ENCODE measurements at places on chromosomes 16 and 17. TPM values are rescaled to one million over a fixed set of nuclear protein-coding genes. Genes with fewer than 3 reads are reported as not detected.

BICDL2 gene
- not detected for total RNA-seq

MCRIP1 gene
- 189 TPM for total RNA-seq

- DNase-seq: no peak
Observed at GRCh38 chr17:4944163-4944553, 4.1 kb downstream of the RNF167 start.

GRCh38 chr17:9179602-9180001 lies 158.3 kb downstream of the NTN1 start:
- DNase-seq: no peak

- DNase-seq: no peak
Observed at GRCh38 chr17:15912416-15912955, 32.4 kb upstream of the ADORA2B start.

DNA sequence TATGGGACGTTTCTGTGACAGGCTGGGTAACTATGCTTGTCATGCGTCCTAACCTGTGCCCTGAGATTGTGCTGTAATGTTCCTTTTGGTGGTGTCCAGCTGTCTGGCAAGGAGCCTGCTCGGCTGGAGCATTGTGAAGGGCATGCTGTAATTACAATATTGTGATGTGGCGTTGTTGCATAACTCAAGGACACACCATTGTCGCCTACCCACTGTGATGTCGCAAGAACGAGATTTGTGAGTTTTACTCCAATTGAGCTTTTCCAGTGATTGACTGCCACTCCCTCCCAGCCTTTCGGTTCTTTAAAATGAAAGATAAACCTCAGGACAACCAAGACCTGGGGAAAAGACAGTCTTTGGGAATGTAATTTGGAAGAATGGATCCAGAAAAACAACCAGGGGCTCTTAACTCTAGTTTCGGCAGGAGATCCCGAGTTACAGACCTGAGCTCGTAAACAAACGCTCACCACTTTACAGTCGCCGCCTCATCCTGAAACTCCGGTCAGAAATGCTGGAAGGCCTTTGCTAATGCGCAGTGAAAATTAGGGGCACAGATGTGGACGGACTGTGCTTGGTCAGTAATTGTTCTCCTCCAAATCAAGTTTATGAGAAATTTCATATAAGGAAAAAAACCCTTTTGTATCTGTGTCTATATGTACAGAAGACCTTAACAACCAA lies 1.3 kb downstream of the ZNF750 start:
- no peak for DNase-seq

DNA sequence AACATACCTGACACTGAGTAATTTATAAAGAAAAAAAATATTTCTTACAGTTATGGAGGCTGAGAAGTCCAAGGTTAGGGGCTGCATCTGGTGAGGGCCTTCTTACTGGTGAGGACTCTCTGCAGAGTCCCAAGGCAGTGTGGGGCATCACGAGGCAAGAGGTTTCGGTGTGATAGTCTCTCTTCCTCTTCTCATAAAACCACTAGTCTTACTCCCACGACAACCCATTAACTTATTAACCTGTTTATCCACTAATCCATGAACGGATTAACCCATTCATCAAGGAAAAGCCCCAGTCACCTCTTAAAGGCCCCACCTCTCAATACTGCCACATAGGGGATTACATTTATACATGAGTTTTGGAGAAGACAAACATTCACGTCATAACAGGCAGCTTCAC lies 20.1 kb downstream of the CIITA start:
- DNase-seq: no peak

DNA sequence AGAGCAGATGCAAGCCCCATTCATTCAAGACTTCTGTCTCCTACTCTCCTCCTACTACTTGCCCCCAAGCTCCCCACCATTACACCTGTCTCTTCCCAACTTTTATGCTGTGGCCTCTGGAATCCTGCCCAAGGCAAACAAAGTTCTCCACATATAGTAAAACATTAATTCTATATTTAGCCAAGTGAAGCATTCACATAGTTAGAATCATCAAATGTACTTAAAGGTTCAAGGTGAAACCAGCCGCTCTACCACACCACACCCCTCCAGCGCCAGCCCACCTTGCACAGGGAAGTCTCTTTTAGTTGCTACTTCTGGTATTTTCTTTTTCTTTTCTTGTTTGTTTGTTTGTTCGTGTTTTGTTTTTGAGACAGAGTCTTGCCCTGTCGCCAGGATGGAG lies 25.4 kb upstream of the GUCY2D start:
- DNase-seq: no peak

- no peak for DNase-seq
Observed at GRCh38 chr17:39706921-39707337, 7.1 kb downstream of the ERBB2 start.

GRCh38 chr16:58195771-58196170 lies 2.1 kb downstream of the CSNK2A2 start:
- DNase-seq: no peak

All from neural crest cell (in vitro differentiated cells).